ENCODE measurements at places on chromosomes 3 and 15.

DNA sequence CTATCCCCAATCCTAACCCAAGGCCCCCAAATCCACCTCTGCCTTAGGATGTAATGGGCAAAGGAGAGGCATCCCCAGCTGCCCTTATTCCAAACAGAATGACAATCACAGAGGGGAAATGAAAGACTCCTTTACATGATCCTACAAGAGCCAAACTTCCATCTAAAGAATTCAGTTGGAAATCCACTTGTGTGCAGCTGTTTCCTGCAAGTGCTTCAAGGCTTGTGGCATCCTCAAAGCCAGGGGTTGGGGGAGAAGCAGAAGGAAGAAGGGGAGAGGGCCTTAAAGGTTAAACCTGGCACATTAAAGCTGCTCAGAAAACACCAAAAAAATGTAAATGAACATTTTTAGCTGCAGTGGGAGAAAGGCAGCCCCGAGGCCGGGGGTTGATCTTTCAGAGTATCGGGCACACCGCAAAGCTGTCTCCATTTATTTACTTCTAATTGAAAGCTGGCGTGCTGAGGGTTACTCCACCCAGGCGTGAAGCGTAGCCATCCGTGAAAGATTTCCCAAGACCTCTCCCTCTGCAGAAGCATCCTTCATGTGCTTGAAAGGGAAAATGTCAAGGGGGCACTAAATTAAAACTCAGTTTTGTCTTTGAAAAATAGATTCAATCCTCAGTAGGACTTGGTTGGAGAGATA is 217.8 kb downstream of the SHQ1 start:
- no peak for DNase-seq

DNA sequence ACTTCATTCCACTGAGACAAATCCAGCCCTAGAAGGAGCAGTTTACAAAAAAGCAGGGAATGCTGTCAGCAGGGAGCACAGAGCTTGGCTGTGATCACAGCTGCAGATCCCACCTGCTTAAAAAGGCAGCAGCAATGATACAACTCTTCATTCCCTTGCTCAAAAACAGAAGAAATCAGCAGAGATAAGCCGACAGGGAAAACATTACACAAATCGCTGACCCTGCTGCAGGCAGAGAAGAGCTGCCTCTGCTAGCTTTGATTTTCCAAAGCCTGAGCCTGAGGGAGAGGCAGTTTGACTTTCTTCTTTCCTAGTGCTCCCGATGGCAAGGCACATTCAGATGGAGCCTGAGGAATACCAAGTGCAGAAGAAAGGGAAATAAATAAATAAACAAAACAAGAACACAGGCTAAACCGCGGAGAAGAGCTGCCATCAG is 80.2 kb downstream of the SHQ1 start:
- DNase-seq = no peak

- DNase-seq = no peak
Measured at GRCh38 chr3:87856126-87856525, 202.7 kb downstream of the CGGBP1 start.

DNA sequence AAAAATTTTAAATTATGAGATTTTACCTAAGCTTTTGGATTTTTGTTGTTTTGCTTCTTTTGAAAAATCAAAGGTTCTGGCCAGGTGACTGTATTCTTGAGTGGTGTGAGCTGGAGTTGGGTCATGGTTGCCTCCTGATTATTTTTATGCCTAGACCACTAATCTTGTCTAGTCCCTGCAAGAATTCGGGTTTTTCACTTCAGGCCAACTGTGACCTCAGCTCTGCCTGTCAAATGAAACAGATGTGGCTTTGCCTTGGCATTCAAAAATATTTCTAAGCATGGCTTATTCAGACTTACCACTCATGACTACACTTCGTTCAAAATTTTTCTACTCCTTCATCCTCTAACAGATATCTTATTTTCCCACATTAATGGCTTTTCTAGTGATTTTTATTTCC is 25.4 kb upstream of the CDV3 start:
- DNase-seq = no peak

DNA sequence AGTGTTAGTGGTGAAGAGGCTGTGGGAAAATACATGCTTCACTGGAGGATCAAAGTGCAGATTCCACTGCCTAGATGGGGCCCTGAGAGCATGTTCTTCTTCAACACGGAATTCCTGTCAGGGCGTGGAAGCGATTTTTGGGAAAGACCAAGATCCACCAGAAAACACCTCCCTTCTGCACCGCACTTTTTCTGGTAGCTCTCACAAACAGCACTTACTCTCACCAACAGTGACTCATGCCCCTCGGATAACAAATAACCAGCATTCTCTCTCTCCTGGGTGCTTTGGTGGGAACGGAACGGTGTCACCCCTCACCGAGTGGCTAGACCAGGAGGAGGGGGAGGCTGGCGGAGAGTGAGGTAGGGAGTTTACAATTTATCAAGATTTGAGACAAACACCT is 40.1 kb downstream of the ADAMTSL3 start:
- no peak for DNase-seq

- no peak for DNase-seq
Measured at GRCh38 chr3:8813411-8813810, 44.0 kb upstream of the OXTR start.

- DNase-seq = no peak
Measured at GRCh38 chr3:126377211-126377610, 17.5 kb upstream of the CFAP100 start.

DNA sequence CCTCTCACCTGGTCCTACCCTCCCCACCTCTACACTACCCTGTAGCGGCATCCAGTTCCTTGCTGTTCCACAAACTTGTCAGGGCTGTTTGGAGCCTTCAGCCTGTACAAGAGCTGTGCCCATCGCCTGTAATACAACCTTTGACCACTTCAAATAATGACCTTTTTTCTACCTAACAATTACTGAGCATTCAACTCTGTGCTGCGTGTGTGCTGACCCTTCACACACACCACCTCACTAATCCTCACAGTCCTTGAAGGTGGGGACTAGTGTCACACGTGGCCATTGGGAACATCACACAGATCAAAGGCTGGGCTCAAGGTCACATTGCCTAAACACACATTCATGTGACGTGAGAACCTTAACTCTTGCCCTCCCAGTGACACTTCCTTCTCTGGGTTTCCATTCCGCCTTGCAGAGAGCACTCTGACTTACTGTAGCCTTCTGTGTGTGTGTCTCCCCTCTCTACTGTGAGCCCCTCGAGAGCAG is 3.1 kb downstream of the C3orf20 start:
- no peak for DNase-seq

DNA sequence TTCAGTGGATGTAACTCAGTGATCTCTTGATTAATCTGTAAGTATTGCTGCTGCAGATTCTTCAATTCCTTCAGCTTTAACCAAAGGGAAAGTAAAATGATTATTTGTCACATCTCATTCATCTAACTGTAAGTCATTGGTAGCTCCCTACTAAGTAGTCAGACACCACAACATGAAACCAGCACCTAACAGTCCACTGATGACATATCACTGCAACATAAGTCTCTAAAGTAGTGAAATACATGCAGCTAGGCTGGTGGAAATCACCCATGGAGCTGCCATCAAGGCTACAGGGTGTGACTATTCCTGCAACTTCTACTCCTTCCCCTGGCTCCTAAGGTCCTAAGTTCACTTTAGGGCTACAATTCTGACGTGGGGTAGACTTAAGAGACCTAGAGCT is 21.1 kb upstream of the HCLS1 start:
- no peak for DNase-seq

All from stimulated activated CD4-positive, alpha-beta T cell treated with anti-CD3 and anti-CD28 coated beads, Interleukin-15, amount 100 ng/mL, for 1 hour (primary cell).